ENCODE measurements at places on chromosomes 3 and 15. TPM values are rescaled to one million over a fixed set of nuclear protein-coding genes. Genes with fewer than 3 reads are reported as not detected.

DNA sequence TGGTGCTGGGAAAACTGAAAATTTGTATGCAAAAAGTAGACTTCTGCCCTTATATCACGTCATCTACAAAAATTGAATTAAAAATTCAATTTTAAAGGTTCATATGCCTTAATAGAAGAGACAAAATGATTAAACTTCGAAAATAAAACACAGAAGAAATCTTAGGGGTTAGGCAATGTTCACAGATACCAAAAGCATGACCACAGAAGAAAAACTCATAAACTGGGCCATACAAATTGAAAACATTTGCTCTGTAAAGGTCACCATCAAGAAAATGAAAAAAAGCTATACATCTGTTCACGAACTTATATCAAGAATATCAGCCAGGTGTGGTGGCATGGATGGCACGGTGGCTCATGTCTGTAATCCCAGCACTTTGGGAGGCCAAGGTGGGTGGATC is 245.1 kb downstream of the PCCB start:
- peaks cover 6% of the 10 kb centered on the region for H3K36me3 ChIP-seq
- no peaks in the 10 kb centered on the region for H3K27me3 ChIP-seq
- H3K4me1 ChIP-seq = no peaks in the 10 kb centered on the region
- H3K27ac ChIP-seq = no peak overlapping the region

GRCh38 chr3:108125550-108126071 is 34.8 kb upstream of the CD47 start:
- DNase-seq = peak; percentile 5
- H3K27me3 ChIP-seq = no peaks in the 10 kb centered on the region
- no peak overlapping the region for H3K27ac ChIP-seq
- peaks cover 29% of the 10 kb centered on the region for H3K4me1 ChIP-seq
- H3K36me3 ChIP-seq = no peaks in the 10 kb centered on the region

DNA sequence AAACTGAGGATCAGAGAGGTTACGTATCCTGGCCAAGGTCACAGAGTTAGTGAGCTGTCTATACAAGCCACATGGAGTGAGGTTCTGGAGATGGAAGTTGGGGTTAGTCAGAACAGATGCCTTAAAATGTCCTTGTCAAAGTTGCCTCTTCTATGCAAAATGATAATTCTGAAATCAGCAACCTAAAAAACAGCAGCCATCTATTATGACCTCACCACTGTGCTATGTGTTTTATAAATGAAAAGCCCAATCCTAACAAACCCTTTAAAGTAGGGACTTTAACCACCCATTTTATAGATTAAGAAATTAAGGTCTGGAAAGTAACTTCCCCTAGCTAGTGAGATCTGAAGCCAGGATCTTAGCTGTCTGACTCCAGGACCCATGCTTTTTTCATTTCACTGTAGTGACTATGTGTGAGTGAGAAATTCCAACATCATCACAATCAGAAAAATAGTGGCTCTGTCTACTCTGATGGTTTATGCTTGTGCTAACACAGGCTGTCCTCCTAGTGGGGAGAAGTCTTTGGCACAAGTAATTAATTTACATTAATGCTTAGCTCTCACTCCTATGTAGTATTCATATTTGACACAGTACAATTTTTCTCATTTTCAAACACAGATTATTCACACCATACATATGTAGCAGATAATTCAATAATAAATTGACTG is 143.6 kb downstream of the ANO10 start:
- no peak for DNase-seq
- H3K4me1 ChIP-seq = peaks cover 34% of the 10 kb centered on the region
- peak overlapping the region; percentile 33 for H3K4me3 ChIP-seq
- H3K27me3 ChIP-seq = no peaks in the 10 kb centered on the region

DNA sequence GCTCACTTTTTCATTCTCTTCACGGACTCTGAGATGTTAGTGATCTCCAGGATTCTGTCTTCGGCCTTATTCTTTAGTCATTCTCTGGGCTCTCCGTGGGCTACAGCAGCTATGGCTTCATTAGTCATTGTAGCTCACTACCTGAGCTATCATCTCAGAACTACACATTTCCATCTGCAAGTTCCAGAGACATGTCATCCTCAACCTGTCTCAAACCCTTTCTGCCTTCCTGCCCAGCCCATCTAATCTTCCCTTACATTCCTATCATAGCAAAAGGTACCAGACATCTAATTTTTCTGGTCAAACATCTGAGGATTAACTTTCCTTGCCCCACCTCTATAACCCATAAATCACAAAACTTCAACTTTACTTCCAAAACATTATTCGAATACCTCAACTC is 13.2 kb downstream of the TSPAN3 start:
- no peaks in the 10 kb centered on the region for H3K27me3 ChIP-seq
- DNase-seq = no peak
- no peak overlapping the region for H3K4me3 ChIP-seq
- H3K4me1 ChIP-seq = peaks cover 23% of the 10 kb centered on the region
- H3K36me3 ChIP-seq = peaks cover 5% of the 10 kb centered on the region
- no peak overlapping the region for H3K27ac ChIP-seq

DNA sequence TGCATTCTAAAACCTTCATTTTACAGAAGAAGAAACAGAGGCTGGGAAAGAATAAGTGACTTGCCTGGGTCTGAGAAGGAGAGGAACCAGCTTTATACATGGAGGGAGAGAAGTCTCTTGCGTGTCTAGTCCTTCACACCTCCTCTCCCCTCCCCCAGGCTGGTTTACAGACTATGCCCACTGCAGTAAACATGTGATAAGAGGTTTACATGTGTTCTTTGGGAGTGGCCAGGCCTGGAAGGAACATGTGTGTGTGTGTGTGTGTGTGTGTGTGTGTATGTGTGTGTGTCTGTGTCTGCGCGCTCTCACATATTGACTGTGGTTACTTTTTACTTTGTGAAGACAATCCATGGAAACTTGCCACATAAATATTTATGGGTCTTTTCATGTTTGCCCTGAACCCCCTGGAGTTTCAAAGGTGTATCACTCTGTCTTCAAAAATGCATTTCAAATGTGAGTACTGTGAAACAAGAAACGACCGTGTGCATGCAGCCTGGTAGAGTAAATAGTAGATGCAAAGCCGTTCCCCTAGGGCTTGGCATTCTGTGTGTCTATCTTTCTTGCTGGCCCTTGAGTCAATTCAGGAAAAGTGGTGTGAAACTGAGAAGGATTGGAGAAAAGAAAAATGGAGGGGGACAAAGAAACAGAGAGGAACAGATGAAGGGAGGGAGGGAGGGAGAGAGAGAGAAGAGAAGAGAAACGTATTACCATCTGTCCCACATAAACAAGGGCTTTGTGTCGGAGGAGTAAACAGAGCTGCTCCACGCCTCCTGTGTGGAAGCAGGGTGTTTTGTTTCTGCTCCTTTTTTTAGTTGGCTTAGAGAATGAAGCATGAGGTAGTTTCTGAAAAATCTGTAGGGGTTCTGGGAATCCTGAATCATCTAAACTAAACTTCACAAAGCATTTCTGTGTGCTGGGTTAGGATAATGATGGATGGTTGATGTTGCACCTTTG is 51.7 kb downstream of the CLDN11 start:
- H3K36me3 ChIP-seq = no peaks in the 10 kb centered on the region
- DNase-seq = no peak
- H3K27ac ChIP-seq = peak overlapping the region; percentile 29
- H3K27me3 ChIP-seq = no peaks in the 10 kb centered on the region

- no peaks in the 10 kb centered on the region for H3K36me3 ChIP-seq
- H3K4me1 ChIP-seq = no peaks in the 10 kb centered on the region
- DNase-seq = no peak
These were observed 425.2 kb upstream of the TBL1XR1 start for GRCh38 chr3:177622520-177622919.

DNA sequence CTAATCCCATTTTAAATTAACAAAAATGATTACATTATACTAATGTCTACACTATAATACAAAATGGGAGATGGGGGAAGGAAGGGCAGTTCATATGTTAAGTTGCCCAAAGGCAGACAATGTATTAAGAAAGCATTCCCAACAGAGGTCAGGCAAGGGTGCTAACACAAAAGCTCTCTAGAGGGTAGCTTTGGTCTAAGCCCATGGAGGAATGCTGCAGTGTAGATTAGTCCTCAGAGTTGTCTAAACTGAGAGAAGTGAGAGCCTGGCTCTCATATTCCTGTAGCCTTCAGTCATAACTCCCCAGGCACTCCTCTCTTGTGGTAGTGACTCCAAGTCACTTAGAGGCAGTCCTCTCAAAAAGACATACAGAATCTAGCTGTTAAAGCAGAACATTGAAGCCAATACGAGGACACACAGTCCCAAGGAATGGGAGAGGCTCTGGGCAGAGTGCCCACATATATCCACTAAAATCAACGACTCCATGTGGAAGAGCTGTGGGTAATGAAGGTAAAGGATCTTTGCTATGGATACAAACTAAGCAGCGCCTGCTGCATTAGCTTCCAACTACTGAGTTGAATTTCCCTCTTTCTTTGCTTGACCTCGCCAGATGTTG is 14.5 kb downstream of the NEK10 start:
- peaks cover 28% of the 10 kb centered on the region for H3K4me1 ChIP-seq
- no peaks in the 10 kb centered on the region for H3K27me3 ChIP-seq
- no peak overlapping the region for H3K27ac ChIP-seq
- H3K4me3 ChIP-seq = no peak overlapping the region

- no peak for DNase-seq
- H3K27me3 ChIP-seq = no peaks in the 10 kb centered on the region
- no peak overlapping the region for H3K4me3 ChIP-seq
- no peaks in the 10 kb centered on the region for H3K4me1 ChIP-seq
These were observed 114.2 kb downstream of the ULK4 start for GRCh38 chr3:41847679-41848078.

- H3K27me3 ChIP-seq = no peaks in the 10 kb centered on the region
- H3K27ac ChIP-seq = no peak overlapping the region
- no peaks in the 10 kb centered on the region for H3K36me3 ChIP-seq
- H3K4me1 ChIP-seq = peaks cover under 1% of the 10 kb centered on the region
These were observed 53.6 kb downstream of the VGLL3 start for GRCh38 chr3:86937306-86937791.

DNA sequence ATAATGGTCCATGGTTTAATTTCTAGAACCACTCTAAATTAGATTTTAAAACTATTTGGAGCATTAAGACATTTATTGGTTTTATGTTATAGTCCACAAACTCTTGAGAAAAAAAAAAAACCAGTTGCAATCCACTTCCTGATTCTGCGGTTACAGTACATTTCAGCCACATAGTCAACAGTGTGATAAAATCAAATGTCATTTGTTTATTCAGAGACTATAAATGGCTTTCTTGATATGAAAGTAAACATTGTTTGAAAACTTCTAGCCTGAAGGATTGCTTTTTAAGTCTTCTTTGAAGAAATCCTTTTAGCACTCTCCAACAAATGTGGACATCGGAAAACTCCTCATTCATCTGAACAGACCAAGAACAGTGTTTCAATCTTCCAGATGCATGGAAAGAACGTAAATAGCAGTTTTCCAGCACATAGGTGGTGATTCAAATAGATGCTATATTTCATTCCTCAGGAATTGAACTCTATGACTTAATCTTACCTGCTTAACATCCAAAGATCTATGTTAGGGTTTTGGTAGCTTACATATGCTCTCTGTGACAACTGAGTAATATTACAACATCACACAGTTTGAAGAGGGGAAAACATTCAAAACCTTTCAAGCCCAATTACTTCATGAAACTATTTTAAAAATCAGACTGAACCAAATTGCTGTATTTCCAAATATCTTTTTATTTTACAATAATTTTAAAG is 87.8 kb upstream of the UBE2E2 start:
- H3K27me3 ChIP-seq = no peaks in the 10 kb centered on the region
- DNase-seq = no peak
- H3K36me3 ChIP-seq = no peaks in the 10 kb centered on the region
- no peak overlapping the region for H3K4me3 ChIP-seq

- no peak for DNase-seq
- no peak overlapping the region for H3K4me3 ChIP-seq
- H3K4me1 ChIP-seq = no peaks in the 10 kb centered on the region
- no peaks in the 10 kb centered on the region for H3K27me3 ChIP-seq
- no peaks in the 10 kb centered on the region for H3K36me3 ChIP-seq
These were observed 12.3 kb upstream of the PLD1 start for GRCh38 chr3:171822431-171823106.

- H3K27me3 ChIP-seq = no peaks in the 10 kb centered on the region
- DNase-seq = peak; percentile 12
- H3K4me3 ChIP-seq = no peak overlapping the region
- H3K4me1 ChIP-seq = no peaks in the 10 kb centered on the region
- H3K36me3 ChIP-seq = no peaks in the 10 kb centered on the region
These were observed 25.2 kb downstream of the PAQR5 start for GRCh38 chr15:69323893-69324430.

- H3K4me1 ChIP-seq = no peaks in the 10 kb centered on the region
- H3K4me3 ChIP-seq = no peak overlapping the region
- no peaks in the 10 kb centered on the region for H3K36me3 ChIP-seq
These were observed 172.2 kb downstream of the ATG7 start for GRCh38 chr3:11444404-11444803.

- H3K27ac ChIP-seq = no peak overlapping the region
- peaks cover 9% of the 10 kb centered on the region for H3K4me1 ChIP-seq
- H3K4me3 ChIP-seq = no peak overlapping the region
- H3K36me3 ChIP-seq = no peaks in the 10 kb centered on the region
These were observed 13.4 kb downstream of the ADAM10 start for GRCh38 chr15:58736018-58736643.

DNA sequence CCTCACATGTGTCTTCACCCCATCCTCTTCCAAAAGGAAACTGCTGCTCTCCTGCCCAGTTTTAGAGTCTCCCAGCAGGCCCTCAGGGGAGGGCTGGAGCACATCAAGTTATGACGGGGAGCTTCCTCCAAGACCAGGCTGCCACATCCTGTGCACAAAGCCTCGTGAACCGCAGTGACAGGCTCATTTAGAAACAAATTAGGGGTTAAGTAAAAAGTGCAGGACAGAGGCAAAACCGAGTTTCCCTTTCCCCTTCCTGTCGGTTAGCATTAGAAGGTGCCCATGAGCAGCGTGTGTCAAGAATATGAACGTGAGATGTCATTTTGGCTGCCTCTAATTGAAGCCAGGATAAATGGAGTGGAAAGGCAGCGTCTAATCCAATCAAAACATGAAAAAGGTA is 199.7 kb downstream of the ARRDC4 start:
- H3K27me3 ChIP-seq = no peaks in the 10 kb centered on the region
- H3K4me1 ChIP-seq = no peaks in the 10 kb centered on the region
- no peak for DNase-seq
- H3K36me3 ChIP-seq = no peaks in the 10 kb centered on the region
- no peak overlapping the region for H3K4me3 ChIP-seq
- no peak overlapping the region for H3K27ac ChIP-seq

The SYNPR gene
- total RNA-seq = 0.59 TPM

The TRNT1 gene
- 26.5 TPM for total RNA-seq

The RPL22L1 gene
- total RNA-seq = 107 TPM

The ACOX2 gene
- 4.3 TPM for total RNA-seq

The FEZF2 gene
- 9.1 TPM for total RNA-seq

The OR5H2 gene
- not detected for total RNA-seq
